ENCODE measurements at places on chromosomes 5 and 9.

GRCh38 chr5:329768-330167 is 8.3 kb downstream of the AHRR start:
- no peak for DNase-seq

GRCh38 chr5:132466433-132467286 is 23.9 kb downstream of the IRF1 start:
- no peak for DNase-seq

DNA sequence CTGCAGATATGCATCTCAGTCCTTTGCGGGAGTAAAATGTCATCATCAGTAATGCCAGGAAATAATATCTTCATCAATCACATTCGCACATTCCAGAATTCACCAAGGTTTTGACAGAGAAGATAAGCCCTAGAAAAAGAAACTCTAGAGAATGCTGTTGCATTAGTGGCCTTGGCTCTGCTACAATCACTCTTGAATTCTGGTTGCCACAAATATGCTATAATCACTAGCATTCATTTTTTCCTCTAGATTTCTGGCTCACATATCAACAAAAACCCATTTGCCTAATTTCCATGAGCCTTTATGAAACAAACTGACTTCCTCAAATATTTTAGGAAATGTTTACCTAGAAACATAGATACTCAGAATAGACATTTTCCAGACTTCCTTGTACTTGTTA is 653.4 kb downstream of the ANXA1 start:
- no peak for DNase-seq

- DNase-seq: no peak
Observed at GRCh38 chr5:17157294-17157693, 60.1 kb upstream of the BASP1 start.

DNA sequence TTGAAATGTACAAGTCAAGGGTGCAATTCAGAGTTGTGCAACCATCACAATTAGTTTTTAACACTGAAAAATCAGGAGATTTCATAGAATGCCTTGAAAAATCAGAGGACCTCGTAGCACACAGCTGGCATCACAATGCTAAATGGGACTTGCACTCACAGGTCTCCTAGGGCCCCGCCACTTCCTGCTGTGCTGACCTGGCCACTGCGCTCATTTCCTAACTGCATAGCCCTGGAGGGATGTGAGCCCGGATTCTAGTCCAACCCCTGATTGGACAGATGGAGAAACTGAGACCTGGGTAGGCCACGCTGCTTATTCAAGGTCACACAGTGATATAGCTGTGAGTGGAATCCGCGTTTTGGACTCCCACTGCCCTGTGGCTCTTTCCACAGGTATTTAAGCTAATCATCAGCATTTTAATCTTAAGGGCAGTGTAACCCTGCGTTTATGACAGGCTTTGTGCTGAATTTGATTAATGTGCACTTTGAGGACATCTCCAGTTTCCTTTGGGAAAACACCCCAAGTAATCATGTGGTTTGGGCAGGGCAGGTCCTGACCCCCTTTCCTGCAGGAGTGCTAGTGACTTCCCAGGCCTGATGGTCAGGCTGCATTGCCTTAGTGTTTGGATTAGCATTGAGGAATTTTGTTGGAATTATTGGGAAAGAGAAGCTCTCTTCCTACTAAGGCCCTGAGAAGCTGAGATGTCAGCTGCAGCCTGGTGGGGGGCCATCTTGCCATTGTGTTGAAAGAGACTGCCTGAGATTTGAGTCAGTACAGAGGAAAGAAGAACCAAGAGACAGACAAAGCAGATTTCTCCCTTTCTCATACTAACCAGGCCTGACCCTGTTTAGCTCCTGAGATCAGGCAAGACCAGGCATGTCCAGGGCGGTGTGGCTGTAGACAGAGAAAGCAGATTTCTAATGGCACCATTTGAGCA is 36.2 kb downstream of the STC2 start:
- no peak for DNase-seq

DNA sequence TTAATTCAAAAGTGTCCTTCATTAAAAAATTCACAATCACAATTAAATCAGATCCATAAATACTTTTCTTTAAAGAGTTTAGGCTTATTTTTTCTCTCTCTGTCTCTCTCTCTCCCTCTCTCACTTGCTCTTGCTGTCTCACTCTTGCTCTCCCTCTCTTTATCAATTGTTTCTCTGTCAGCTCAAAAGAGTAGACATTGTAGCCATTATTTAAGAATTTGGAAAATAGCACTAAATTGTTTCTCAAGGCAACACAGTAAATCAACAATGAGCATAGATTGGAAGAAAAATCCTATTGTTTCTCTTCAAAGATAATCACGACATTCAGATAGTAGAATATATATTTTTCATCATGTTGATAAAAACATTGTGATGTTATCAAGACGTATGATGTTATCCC is 1114.0 kb downstream of the PTPRD start:
- DNase-seq: no peak

DNA sequence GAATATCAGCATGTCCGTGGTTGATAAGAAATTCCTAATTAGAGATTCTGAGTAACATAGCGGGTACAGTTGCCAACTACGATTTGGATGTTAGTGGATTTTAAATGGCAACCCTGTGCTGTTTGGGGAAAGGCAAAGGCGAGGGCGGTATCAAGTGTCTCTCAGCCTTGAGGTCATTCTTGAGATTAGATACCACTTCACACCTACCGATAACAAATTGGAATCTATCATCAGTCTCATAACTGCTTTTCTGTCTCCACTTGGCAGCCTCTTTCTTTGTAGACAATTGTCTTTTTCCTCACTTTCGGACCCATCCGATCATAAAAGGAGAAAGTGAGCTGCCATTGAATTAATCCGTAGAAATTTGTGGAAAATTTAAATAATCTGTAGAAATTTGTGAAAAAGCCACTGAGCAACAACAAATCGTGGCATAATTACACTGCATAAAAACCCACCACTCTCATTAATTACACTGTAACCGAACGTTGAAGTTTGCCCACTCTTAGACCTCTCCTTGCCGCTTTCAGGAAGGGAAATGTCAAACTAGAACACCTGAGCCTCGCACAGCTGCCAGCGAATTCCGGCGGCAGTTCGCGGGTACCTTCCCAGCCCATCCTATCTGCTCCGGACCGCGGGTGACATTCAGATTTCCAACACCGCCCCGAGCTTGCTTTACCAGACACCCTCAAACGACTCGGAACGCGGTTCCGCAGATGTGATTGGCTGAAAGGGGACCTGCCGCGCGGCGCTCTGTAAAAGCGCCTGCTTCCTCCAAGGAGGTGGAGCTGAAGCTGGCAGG is 849 bp upstream of the RGMB start:
- no peak for DNase-seq

DNA sequence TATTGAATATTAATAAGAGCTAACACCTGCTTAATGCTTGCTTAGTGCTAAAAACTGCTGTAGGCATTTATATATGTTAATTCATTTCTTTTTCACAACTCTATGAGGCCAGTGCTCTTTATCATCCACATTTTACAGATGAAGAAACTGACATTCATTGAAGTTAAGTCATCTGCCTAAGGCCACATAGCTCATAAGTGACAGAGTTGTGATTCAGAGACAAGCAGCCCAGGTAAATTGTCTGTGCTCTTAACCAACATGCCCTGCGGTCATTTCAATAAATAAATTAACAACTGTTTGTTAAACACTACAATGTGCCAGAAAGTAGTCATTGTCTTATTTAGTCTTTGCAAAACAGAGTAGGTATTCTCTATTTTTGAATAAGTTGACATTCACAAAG is 1354.4 kb upstream of the C9orf72 start:
- no peak for DNase-seq

- DNase-seq: no peak
Observed at GRCh38 chr9:130352081-130352480, 86.5 kb downstream of the HMCN2 start.

- no peak for DNase-seq
Observed at GRCh38 chr5:132470010-132470392, 20.6 kb downstream of the IRF1 start.

DNA sequence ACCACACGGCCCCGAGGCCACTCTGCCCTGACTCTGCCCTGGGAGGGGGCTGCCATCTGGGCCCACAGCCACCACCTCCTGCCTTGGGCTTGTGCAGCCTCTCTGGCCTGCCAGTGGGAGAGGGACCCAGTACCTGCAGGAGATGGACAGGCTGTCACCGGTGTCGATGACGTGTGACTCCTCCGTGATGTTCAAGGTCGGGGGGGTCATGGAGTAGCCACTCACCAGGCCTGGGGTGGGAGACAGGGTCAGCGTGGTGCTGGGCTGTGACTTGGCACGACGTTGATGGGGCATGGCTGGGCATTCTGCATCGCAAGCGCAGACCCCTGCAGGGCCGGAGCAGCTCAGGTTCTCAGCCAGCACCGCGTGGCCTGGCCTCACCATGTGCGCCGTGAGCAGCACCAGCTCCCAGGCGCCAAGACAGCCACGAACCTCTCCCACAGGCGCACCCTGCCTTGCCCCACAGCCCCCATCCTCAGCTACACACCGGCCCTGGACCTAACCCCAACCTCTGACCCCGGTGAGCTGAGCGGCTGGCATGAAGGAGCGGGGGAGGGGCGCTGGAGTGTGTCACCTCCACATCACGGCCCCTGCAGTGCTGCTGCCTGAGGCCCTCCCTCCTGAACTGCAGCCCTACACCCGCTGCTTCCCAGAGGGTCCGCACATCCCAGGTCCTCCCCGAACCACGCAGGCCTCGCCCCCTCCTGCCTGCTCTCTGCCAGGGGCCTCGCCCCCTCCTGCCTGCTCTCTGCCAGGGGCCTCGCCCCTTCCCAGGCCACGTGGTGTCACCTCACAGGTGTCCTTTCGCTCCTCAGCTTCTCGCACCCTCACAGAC is 17.6 kb downstream of the FLT4 start:
- DNase-seq: no peak

GRCh38 chr9:116628716-116629115 is 58.4 kb upstream of the TRIM32 start:
- DNase-seq: no peak

- no peak for DNase-seq
Observed at GRCh38 chr5:142929587-142929986, 159.4 kb downstream of the ARHGAP26 start.

- DNase-seq: no peak
Observed at GRCh38 chr5:119212676-119213075, 141.8 kb downstream of the DMXL1 start.

DNA sequence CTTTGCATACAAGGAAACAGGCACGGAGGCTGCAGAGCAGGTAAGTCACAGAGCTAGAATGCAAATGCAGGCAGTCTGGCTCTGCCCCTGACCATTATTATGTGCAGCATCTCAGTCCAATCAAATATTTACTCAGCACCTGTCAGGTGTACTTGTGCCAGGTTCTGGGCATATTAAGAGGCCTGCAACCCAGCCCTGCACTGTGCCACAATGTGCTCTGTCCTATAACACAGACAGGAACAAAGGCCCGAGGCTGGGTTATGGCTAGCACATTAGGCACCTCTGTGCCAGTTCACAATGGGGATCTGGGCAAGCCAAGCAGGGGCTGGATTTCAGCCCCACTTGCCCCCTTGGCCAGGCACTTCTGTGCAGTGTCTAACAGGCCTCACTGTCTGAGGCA is 14.0 kb downstream of the ARL15 start:
- DNase-seq: no peak

- DNase-seq: no peak
Observed at GRCh38 chr9:121558473-121558872, 58.8 kb upstream of the GGTA1 start.

GRCh38 chr5:58544195-58544594 is 38.7 kb upstream of the RAB3C start:
- DNase-seq: no peak
